HS-5 (cell line): ENCODE measurements at places on chromosomes 16 and 17.

DNA sequence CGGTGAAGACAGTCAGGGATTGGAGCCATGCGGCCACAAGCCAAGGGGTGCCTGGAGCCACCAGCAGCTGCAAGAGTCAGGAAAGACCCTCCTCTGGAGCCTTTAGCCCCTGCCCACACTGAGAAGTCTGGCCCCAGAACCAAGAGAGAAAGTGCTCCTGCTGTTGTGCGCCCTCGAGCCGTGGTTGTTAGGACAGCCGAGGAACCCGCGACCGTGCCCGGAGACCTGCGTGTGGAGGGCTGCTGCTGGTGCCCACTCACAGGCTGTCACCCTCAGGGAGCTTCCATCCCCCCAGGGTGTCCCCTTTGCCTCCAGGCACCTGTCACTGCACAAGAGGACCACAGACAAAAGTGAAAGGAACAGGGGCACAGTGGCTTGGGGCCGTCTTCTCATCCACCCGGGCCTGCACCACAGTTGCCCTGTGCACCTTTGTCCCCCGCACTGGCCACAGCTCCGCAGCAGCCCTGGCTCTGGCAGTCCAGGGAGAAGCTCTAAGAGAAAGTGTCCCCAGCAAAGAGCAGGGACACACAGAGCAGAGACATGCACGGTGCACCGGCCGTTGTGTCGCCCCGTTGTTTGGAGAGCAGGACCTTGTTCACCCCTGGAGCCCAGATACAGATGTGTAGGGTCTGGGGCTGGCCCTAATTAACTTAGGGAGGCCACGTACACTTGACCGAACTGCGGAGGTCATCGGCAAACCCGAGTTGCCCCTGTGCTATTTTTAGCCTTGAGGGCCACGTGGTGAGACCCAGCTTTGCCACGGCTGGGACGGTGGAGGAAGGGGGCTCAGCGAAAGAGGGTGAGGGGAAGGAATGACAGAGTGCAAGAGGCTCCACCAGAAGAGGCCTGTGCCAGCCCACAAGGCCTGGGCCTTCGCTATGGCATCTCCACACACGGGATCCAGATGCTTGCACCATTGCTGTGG is 329.2 kb downstream of the C16orf95 start:
- DNase-seq: no peak

DNA sequence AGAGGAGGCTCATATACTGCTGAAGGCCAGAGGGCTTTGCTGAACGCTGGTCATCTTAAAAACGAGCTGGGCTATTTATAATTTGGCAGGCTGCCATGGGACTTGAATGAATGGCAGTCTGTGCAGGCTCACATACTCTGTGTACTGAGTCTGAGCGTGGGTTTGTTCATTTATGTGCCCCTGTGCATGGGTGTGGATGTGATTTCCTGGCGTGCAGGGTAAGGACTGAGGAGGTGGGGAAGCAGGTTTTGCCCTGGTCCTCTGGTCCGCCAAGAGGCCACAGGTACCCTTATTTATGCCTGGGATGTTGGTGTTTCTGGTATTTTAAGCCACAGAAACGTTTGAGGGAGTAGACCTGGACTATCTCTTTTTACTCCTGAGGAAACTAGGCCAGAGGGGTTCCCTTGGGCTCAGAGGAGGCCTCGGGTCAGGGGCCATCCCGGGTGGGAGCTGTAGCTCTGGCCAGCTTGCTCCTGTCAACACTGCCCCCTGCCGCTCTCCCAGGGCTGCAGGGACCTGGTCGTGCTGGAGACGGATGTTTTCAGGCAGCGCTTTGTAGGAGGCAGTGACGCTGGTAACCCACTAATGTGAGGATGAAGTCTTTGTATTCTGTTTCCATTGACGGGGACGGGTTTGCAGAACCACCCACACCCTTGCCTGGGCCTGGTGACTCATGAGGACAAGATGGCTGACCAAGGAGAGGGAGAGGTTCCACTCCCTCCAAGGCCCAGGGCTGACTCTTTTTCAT is 184.4 kb downstream of the MSI2 start:
- DNase-seq: no peak

GRCh38 chr16:29899516-29900101 is at the start of gene SEZ6L2:
Gene SEZ6L2, minus strand, starts transcription at chr16:29899550. Its CDS starts 531 bp downstream, at chr16:29899019.
- peak; percentile 79 for DNase-seq

GRCh38 chr17:59174671-59175070 is 19.1 kb downstream of the PRR11 start:
- no peak for DNase-seq

DNA sequence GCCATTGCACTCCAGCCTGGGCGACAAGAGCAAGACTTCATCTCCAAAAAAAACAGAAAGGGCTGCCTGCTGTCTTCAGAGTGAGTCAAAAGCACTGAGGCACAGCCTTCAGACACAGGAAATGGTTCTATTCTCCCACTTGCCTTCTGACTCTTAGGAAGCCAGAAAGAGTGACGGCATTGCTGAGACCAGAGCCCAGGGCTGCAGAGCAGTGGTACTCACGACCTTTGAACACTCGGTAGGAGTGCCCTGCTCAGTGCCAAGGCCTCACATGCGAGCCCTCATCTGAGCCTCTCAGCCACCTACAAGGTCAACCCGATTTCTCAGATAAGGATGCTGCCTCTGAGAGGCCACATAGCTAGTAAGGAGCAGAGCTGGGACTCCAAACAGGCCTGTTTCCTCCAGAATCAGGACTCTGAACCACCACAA is 3.5 kb upstream of the ITGAE start:
- no peak for DNase-seq

DNA sequence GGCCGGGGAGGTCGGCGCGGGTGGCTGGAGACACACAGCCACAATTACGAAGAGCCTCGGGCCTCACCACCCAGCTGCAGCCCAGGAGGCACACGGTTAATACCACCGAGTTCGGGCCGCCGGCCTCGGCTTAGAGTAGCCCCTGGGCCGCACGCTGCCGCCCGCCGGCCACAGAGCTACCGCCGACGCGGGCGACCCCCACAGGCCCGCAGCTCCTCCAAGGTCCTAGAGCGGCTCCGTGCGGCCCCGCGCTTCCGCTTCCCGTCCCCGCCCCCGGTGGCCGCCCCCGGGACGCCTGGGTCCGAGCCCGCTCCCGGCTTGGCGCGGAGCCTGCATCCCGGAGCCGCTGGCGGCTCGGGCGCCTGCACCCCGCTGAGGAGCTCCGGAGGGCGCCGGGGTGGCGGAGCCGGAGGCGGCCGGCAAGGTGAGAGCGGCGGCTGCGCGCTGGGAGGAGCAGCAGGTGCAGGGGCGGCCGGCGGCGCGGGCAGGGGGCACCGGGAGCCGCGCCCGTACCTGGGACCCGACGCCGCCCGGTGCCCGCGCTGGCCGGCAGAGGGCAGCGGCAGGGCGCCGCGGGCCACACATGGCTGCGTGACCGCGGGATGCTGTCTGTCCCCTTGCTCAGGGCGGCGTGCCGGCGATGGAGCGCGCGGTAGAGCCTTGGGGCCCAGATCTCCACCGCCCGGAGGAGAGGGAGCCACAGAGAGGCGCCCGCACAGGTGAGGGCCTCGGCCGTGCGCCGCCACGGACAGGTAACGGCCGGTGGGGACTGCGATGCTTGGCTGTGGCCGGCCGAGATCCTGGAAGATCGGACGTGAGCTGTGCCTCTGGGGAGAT is at the start of gene ZNF48:
ZNF48 (plus strand) TSS at position 266 of the 837 bp plus-strand sequence; CDS start at position 641, 375 bp downstream.
- no peak for DNase-seq

DNA sequence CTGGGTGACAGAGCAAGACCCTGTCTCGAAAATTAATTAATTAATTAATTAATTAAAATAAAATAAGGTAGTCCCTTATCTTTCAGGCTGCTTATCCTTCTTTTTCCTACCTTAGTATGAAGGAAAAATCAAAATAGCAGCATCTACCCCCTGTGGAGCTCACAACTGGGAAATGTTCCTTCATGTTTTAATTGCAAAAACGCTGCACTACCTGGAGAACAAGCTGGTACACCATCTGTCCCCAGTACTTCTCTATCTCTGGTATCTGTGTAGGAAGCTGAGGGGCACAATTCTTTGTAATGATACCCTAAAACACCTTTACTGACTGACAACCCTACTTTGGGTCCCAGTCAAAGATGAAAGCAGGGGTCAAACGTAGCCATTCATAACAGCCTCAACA is 55.1 kb upstream of the MNT start:
- no peak for DNase-seq

- DNase-seq: peak; percentile 25
These were observed 5.5 kb downstream of the GAS2L2 start for GRCh38 chr17:35747540-35748017.

- no peak for DNase-seq
These were observed 93.4 kb downstream of the C16orf95 start for GRCh38 chr16:87223656-87224248.

GRCh38 chr17:37744961-37745800 is at the start of gene HNF1B:
Gene HNF1B, minus strand, starts transcription at chr17:37745059. Its CDS starts 175 bp downstream, at chr17:37744884.
- DNase-seq: no peak

- no peak for DNase-seq
These were observed 2.3 kb downstream of the PITPNA start for GRCh38 chr17:1560101-1560857.

DNA sequence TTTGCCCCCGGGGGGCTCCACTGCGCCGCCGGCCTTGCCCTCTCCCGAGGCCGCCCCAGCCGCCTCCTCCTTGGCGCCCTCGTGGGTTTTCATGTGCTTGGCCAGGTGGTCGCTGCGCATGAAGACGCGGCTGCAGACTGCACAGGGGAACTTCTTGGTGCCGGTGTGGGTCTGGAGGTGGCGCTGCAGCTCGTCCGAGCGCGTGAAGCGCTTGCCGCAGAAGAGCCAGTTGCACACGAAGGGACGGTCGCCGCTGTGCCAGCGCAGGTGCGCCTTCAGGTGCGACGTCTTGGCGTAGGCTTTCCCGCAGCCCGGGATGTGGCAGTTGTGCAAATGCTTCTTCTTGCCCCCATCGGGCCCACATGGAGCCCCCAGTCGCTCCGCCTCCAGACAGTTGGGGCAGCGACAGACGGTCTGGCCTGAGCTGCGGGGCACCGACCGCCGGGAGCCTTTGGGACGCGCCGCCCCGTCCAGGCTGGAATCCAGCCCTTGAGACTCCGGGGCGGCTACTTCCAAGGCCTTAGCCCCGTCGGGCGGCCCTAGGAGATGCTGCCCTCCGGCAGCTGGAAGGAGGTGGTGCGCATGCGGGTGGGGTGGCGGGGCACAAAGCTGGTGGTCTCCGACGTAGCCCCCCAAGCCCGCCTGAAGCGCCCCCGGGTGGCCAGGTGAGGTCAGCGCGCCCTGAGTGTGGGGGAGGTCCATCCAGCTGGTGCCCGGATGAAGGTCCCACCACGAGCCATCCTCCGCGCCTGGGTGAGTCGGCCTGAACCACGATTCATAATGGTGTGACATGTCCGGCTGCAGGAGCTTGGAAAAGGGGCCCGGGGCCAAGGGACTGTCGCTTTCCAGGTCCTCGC is 3.4 kb downstream of the SP6 start:
- DNase-seq: no peak

GRCh38 chr16:80852261-80852872 is 48.0 kb upstream of the CDYL2 start:
- no peak for DNase-seq

DNA sequence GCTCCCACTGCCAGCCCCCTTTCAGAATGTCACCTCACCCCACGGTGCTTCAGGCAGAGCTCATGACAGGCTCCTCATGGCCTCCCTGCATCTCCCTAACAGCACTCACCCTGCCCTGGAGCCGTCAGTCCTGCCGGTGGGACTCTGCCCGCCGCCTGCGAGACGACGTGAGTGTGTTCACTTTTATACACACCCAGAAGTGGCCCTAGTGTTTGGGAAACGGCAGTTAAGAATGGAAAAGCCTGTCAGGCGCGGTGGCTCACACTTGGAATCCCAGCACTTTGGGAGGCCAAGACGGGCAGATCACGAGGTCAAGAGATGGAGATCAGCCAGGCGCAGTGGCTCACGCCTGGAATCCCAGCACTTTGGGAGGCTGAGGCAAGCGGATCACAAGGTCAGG is 12.3 kb upstream of the CYTH1 start:
- no peak for DNase-seq

DNA sequence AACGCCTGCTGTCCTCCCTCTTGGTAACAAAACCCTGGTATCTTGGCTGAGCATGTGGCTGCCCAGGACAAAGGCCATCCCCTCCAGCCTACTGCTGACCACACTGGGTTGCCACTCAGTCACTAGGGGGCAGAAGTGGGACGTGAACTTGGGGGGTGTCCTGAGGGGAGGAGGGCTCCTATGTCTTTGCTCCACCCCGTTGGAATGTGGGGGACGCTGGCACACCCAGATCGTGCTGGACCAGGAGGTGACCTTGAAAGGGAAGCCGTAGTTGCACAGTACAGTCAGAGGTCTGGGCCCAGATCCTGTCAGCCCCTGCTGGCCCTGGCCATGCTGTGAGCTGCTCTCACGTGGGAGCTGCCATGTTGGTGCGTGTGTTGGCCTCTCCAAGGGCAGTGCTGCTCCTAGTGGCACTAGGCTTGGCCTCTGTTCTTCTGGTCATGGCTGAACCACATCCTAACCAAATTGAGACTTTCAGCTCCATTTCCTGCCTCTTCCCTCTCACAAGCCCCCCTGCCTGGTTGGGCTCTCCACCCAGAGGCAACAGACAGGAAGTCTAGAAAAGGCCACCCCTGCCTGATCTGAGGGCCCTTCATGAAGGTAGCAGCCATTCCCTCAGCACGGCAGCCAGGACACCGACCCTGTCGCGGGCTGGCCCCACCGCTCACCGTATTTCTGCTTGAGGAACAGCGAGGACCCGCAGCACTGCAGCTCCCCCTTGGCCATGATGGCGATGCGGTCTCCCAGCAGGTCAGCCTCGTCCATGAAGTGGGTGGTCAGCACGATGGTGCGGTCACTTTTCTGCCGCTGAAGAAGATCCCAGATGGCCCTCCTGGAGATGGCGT is 29.0 kb upstream of the RNPS1 start:
- no peak for DNase-seq

DNA sequence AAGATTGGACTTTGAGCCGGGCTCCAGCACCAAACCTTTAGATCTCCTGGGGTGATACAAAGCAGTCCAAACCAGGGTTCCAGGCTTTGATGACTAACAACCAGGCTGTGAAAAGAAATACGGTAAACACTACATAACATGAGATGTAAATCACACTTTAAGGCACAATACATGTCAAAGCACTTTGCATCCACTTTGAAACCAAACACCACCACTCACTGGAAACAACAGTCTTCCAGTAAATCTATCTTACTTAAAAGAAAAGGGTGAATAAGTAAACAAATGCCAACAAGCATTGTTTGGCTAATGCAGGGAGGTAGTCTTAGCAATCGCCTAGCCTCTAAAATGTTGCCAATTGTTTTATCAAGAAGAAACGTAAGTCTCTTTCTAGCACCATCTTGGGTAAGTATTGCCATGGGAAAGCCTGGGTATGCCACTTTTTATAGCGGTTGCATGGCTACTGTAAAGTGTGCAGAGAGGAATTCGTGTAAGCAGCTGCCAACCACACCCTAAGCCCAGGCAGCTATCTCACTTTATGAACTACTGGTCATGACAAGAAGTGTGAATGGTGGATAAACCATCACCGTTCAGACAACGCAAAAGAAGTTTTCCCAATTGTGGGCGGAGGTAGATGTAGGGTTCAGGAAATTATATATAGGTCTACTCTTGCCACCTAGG is 267.4 kb upstream of the PSMD7 start:
- no peak for DNase-seq
